ENCODE measurements at places on chromosomes 11 and 22. TPM values are rescaled to one million over a fixed set of nuclear protein-coding genes. Genes with fewer than 3 reads are reported as not detected.

Gene NCR3LG1
- total RNA-seq = 1.5 TPM

- DNase-seq = no peak
Measured at GRCh38 chr22:38327396-38327795, 10.2 kb upstream of the CSNK1E start.

DNA sequence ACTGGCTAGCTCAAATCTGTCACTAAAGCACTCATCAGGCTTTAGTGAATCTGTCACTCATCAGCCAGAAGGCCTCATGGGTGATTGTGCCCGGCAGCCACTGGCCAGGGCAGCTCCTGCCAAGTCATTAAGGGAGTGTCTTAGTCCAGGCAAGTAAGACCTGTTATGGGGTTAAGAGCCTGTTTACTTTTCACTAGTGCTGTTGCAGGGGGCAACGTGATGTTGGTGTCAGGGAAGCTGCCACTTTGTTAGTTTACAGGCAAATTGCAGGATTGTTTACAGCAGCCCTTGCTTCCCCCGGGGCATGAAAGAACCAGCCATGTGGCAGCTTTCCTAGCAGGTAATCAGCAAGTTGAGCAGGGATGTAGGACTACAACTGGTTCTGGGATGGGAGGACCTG lies 155.6 kb upstream of the NCAM1 start:
- no peak for DNase-seq

DNA sequence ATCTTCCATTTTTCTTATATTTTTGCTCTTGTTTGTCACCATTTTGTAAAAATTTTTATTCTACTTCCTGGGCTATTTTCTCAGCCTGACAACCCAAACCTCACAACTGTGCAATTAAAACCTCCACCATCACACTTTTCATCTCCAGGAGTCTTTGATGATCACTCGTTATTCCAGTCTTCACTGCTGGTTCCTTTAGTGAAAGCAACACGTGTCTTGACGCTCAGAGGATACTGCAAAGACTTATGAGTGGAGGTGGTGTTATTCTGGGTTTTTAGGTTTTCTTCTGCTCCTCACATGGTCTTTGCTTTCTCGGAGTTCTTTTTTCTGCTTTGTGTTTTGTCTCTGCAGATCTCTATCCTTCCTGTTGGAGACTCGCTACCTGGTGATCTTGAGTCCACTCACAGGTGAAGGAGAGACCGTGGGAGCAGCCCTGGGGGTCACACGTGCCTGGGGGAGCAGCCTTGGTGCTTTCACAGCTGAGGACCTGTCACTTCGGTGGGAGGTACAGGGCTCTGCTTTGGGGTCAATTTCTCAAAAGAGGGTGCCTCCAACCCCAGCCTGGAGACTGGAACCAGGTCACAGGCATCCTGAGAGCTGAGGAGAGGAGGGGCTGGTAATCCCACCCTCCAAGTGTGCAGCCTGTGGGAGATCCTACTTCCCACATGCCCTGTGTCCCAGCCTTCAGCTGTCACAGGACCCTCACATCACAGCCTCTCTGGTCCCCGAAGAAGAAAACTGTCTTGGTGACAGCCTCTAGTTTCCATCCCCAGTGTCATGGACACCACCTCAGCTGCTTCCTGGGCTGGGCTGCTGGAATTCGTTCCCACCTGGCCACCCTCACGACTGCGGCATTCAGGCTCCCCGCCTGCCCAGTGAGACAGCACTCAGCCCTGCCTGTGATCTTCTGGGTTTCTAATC lies 11.0 kb downstream of the SULT4A1 start:
- DNase-seq = no peak

Gene INPP5J
- 1.3 TPM for total RNA-seq

DNA sequence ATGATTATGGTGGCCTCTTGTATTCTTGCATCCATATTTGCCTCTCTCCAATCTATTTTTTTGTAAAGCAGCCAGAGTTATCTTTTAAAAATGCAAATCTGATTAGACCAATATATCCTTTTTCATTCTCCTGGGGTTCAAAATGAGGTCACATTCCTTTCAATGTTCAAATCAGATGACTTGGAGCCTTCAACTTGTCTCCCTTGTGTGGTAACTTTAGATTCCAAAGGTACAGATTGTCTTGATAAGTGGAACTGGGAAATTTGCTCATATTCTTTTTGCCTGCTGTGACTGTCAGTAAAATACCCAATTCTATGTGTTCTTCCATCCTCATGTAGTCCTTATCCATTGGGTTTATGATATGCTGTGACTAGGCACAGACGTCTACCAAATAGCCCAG lies 15.1 kb upstream of the CAPRIN1 start:
- DNase-seq = no peak

GRCh38 chr22:30806391-30806861 lies 111.8 kb downstream of the OSBP2 start:
- peak; percentile 80 for DNase-seq

GRCh38 chr22:46070803-46071450 lies 79.4 kb upstream of the PPARA start:
- peak; percentile 83 for DNase-seq

- DNase-seq = peak; percentile 95
Measured at GRCh38 chr11:111735262-111736116, 30.7 kb downstream of the PPP2R1B start.

DNA sequence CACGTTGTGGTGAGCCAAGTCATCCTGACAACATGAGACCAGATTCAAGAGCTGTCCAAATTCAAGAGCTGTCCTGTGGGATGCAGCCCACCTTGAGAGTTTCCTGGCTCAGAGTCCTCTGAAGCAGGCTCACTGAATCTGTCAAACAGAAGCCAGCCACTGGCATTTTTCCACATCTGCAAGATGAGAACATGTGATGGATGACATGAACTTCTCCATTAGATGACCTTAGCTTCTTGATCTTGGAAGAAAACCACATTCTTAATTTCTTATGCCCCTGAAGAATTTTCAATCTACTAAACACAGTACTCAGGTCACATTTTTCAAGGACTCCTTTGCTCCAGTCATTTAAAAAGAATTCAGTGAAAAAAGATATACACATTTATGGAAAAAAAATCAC lies 291.0 kb downstream of the GUCY1A2 start:
- DNase-seq = no peak

Gene UBQLN3
- total RNA-seq = not detected

GRCh38 chr11:83310718-83311117 lies 24.6 kb upstream of the CCDC90B start:
- no peak for DNase-seq

DNA sequence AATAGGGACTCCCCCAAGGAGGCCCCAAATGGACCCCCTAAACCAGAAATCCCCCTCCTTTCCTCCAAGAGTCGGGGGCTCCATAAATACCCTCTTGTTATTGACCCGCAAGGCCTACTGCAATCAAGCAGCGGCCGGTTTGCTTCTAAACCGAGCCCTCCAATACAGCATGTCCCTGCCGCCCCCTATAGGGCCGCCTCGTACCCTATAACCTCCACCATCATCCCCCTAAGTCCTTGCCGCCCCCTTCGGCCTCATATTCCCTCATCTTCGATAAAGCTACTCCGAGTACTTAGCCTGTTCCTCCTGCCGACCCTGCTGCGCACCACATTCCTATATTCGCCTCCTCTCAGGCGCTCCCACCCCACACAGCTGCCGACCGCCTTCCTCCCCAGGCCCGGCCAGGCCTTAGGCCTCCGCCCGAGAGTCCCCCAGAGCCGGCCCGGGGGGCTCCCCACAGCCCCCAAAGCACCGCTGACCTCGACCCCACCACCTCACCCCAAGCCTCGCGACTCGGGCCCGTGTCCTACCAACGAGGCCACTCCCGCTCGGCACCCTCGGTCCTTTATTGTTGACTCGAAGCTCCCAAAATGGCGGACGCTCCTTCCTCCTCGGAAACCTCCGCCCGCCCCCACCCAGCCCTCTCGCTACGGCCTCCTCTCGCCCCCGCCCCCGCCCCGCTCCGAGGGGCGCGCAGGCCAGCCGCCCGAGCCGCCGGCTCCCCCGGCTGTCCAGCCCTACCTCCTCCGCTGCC lies 430 bp downstream of the DDX6 start:
- DNase-seq = peak; percentile 51

- no peak for DNase-seq
Measured at GRCh38 chr22:40463683-40464082, 93.3 kb downstream of the SGSM3 start.

- no peak for DNase-seq
Measured at GRCh38 chr11:11122749-11123148, 230.3 kb downstream of the CSNK2A3 start.
